ENCODE measurements at places on chromosomes 6 and 20.

GRCh38 chr6:35605600-35605999, 83.1 kb downstream of the FKBP5 start:
- DNase-seq: no peak

- no peak for DNase-seq
These were observed 128.8 kb upstream of the PDE7B start for GRCh38 chr6:135722679-135723078.

DNA sequence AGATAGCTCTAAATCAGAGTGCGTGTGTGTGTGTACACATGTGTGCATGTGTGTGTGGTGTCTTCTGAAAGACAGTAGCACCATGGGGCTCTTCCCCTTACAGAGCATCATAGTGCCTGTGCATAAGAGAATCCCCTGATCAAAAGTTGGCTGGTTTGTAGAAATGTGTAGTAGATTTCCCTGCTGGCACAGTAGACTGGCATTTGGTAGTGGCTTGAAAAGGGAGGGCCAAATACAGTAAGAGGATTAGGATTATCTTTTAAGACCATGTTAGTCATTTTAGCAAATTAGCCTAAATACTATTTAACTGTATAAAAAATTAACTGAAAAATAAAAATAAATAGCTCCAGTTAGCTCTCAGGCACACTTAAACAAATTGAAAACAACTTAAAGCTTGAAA, 112.6 kb downstream of the B3GAT2 start:
- DNase-seq: no peak

GRCh38 chr6:130557481-130558112, 191.8 kb downstream of the TMEM200A start:
- DNase-seq: no peak

GRCh38 chr6:158707120-158707820, 57.4 kb downstream of the SYTL3 start:
- DNase-seq: no peak

- DNase-seq: no peak
These were observed 8.5 kb downstream of the TRIM15 start for GRCh38 chr6:30171677-30172471.

DNA sequence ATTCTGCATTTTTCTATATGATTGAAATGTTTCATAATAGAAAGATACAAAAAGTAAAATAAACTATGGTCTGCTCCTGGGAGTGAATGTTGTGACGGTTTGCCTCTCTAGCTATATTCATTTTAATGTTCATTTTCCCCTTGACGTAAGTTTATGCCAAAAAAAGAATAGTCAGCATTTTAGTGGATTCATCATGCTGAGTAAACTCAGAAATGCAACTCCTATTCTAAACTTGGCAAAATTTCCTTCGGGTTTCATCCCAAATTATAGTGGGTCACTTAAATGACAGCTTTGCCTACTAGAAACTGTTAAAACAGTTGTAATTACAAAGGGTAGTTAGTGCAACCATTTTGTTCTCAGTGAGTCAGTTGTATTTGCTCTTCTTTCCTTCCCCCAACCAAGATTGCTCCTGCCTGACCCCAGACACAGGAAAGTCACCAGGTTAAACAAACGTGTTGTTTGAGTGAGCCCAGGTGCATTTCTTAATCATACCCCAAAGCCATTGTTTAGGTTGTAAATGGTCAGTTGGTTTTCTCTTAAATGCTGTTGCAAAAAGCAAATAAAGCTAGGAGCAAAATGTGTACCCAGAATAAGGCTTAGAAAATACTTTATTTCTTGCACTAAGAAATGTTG, 482.3 kb upstream of the SOX4 start:
- no peak for DNase-seq

DNA sequence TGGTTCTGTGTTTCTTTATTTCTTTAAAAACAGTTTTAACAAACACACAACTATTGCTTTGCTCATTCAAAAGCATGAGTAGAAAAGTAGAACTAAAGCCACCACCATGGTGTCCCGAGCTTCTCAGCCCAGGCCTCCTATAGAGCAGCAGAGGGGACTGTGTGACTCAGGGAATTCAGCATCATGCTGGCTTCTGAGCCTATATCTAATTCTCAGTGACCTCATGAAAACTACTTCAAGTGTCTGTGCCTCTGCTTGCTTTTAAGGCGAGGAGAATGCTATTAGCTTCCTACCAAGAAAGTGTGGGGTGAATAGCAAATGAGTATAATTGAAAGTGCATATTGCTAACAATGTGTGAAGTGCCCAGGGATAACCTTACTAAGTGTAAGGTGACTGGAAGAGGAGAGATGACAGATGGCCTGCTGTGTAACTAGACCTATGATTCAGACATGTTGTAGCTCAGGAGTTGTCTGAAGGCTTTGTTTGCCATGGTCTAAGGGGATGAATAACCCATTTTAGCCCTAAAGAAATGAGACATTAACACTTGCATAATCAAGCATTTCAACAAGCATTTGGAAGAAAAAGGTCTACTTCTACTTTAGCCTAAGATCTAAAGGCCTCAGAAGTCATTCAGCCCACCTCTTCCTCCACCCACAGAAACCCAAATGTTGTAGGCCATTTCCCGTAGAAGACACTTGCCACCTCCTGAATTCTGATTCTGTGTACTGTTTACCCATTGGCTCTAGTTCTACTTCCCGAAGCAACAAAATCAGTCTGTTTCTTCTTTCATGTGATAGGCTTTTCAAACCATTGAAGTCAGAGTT, 121.5 kb upstream of the ARG1 start:
- DNase-seq: no peak

DNA sequence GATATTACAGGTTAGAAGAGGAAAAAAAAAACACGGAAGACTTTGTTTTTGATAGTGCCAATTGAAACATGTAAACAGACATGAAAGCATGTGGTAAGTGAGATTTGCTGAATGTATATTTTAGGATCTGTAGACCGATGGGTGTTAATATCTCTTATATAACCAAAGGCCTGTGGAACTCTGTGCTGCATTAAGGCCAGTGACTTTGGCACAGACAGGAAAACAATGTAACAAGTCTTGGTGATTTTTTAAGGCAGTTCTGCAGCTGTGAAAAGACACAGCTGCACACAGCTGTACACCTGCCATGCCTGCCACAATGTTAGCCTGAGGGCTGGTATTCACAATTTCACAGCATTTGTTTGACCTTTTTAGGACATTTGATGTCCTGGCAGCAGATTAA, 6.1 kb downstream of the SOBP start:
- no peak for DNase-seq

All from CD4-positive, CD25-positive, alpha-beta regulatory T cell (primary cell).